ENCODE measurements at places on chromosomes 7 and 10. TPM values are rescaled to one million over a fixed set of nuclear protein-coding genes. Genes with fewer than 3 reads are reported as not detected.

DNA sequence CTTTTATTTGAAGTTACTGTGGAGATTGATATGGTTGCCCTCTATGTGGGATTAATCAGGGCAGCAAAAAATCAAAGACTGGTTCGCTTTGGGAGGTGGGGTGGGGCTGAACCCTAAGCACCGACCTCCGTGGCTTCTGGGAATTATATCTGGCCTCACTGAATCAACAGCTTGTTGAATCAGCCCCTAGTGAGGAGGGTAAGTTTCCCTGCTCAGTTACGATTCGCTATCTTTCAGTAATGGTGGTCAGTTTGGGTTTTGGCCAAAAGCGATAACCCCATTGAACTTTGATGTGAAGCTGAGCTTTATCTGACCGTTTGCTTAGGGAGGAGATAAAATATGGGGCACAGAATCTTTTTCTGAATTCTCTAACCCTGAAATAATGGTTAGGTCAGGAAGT, 16.6 kb upstream of the ARPC1A start:
- no peak for DNase-seq

GRCh38 chr10:99560277-99561126, 27.8 kb downstream of the NKX2-3 start:
- DNase-seq: peak; percentile 58

DNA sequence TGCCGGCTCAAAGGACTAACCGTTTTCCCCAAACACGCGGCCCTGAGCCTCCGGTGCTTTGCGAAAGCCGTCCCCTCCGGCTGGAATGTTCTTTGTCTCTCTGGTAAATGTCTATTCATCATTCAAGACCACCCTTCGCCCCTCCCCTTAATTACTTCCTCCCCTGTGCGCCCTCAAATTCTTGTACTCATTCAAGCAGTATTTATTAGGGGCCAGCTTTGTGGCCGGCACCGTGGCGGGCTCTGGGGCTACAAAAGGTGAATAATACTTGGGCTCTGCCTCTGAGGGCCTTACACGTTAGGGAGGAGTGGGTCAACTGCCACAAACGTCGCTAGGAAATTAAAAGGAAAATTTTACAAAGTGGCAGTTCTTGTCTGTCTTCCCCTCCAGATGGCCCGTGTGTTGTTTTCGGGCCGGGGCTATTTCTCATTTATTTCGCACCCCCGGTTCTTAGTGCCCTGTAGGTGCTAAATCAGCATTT, 1.5 kb upstream of the MEST start:
- no peak for DNase-seq

GRCh38 chr10:132654121-132654571, 116.6 kb downstream of the INPP5A start:
- DNase-seq: no peak

DNA sequence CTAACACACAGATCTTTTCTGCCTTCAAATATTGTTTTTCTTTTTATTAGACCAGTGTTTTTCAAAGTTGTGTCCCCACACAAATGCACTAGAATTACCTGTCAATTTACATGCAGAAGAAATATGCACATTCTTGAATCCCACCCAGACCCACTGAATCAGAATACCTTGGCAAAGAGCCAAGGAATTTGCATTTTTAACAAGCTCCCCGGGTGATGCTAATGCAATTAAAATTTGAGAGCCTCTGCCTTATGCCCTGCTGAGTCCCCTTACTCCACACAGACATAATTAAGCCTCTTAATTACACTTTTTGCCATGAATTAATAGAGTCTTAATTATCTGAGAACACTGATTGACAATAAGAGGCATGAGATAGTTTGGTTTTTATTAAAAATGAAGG, 201.2 kb upstream of the GRB10 start:
- no peak for DNase-seq

DNA sequence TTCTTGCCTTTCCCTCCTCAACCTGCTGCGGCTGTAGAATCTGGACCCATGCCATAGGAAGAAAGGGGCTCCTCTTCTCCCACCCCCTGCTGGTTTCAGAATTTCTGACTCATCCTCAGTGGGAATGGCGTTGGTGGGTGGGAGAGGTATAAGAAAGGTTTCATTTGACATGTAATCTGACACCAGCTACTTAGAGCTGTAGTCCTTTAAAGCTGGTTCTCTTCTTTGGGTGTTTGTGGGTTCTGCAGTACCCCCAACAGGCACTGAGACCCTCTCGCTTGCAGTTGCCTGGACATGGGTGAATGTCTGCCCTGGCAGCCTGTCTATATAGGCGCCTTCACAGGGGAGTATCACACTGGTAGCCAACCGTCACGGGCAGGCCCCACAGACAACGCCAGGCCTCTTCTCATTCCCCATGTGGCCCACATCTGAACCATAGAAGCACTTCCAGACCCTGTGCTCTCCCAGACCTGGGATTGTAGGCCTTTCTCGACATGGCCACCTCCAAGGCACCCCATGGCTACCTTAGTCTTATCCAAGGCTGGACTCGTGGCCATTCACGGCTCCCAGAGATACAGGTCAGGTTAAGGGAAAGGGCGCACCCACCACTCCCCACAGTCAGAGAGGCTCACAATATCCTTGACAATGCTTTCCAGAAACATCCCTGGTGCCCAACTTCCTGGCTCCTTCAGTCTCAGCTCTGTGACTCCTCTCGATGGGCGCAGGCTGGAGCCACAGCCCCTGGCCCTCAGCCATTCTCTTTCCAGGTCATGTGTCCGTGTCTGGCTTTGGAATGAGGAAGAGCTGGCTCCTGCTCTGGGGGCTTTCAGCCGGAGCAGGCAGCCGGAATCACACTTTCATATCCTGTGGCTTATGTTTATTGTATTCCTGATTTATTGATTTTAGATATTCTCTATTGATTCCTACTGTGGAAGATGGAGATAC, 17.5 kb downstream of the ZNF862 start:
- peak; percentile 62 for DNase-seq

DNA sequence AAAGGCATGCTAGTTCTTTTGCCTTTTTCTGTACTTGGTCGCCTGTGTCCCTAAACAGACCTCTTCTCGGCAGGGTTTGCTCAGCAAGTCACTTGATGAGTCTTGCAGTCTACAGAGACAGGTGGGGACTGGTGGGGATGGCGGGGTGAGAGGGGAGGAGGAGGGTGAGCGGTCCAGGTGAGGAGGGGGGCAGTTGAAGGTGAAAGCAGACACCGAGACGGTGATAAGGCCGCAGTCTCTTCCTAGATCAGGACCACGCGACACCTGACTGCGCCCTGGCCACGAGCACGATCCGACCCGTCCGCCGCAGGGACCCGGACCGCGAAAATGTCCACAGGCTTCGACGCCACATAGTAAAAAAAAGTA, 566 bp downstream of the ASNS start:
- DNase-seq: no peak

GRCh38 chr7:149795126-149795525, 21.7 kb upstream of the ZNF467 start:
- DNase-seq: no peak

DNA sequence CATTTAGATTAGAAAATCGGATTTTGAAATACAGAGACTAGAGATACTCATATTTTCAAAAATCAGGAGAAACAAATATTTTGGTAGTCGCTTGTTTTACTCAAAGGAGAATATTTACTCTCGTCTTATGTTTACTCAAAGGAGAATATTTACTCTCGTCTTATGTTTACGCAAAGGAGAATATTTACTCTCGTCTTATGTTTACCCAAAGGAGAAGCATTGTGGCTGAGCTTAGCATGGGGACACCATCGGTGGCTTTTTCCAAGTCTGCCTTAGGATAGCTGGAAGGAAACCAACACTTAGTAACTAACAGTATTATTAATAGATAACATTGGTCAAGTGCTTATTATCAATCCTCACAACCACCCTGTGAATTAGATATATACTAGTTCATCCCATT, 71.8 kb downstream of the SNX10 start:
- no peak for DNase-seq

DNA sequence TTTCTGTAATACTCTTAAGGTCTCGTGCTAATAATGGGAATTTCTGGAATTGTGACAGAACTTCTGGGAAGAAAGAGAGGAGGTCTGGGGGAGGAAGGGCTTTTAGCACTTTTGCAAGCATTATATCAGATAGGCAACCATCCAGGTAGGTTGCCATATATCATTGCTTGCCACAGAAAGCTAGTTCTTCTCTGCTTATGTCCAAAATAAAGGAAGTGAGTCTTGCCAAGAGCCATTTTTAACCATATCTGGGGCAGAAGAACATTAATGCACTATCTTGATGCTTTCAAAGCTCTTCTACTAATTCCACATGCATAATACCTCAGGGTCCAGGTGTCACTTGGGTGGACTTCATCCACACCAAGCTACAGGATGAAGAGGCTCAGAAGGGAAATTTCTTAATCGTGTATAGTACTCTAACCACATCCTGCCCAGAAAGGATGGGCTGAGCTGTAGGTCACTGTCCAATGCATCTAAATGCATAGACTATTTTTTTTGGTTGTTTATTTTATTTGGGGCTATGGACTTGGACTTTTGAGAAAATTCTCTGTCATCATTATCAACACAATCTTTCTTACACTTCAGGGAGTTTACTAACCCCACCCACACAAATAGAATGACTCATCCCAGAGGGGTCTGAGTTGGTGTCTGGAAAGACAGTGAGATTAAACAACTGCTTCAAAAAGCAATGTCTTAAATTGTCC, 68.9 kb upstream of the ADO start:
- DNase-seq: peak; percentile 51

DNA sequence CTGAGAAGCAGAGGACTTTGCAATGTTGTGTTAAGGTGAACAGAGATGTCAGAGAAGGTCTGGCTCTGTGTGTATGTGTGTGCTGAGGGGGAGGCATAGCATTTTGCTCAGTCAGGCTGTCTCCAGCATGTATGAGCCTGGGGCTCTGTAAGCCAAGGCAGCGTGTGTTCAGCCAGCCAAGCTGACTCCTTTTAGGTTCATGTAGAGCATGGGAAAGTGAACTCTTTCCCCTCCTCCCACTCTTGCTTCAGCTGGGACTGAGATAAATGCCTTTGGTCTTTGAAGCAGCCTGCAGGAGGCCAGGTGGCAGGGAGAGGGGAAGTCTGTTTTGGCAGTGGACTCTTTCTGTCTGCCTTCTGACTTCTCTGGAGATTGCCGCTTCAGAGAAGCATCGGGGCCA, 3.8 kb downstream of the SFXN2 start:
- no peak for DNase-seq

The TFPI2 gene
- total RNA-seq: 17.4 TPM

The C10orf62 gene
- not detected for total RNA-seq

The SEMA3D gene
- 4.4 TPM for total RNA-seq

Data from SJSA1 (cell line).